ENCODE measurements at places on chromosomes 2 and 18.

GRCh38 chr2:28545590-28546200, 49.8 kb downstream of the PLB1 start:
- no peak for DNase-seq

DNA sequence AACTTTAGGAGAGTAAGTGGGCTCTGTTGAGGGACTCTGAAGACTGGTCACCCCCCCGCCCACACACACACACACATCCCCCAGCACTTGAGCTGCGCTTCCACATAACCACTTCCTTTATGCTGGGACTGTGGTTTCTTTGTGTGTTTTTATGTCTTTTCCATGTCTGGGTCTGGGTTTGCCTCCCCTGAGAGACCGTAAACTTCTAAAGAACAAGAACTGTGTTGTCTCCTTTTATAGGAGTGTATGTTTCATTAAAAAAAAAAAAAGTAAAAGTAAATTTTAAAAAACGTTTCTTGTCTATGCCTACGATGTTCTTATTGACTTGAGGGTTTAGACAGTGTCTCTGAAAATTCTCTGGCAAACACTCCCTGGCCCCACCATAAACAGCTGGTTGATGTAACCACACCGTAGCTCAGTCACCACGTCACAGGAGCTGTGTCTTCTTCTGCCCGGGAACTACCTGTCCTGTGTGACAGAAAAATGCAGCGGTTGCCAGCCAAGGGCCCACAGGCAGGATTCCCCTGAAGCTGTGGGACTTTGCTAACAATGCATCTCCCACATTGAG, 68.0 kb downstream of the KLHL29 start:
- no peak for DNase-seq

DNA sequence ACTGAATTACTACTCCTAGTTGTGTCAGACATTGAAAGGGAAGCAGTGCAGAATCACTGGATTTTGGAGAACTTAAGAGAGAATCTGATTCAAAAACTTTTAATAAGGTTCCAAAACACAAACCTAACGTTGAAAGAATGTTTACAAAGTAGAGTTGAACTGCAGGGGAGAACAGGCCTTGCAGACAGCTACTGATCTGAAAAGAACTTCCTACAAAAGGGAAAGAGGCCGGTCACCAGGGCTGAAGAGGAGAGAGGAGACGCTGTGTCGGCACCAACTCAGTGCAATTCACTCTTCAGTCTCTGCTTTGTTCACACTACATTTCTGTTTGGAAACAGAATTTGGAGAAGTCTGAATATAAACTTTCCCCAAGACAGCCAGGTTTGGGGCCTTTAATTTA, 124.0 kb downstream of the GAREM1 start:
- no peak for DNase-seq

DNA sequence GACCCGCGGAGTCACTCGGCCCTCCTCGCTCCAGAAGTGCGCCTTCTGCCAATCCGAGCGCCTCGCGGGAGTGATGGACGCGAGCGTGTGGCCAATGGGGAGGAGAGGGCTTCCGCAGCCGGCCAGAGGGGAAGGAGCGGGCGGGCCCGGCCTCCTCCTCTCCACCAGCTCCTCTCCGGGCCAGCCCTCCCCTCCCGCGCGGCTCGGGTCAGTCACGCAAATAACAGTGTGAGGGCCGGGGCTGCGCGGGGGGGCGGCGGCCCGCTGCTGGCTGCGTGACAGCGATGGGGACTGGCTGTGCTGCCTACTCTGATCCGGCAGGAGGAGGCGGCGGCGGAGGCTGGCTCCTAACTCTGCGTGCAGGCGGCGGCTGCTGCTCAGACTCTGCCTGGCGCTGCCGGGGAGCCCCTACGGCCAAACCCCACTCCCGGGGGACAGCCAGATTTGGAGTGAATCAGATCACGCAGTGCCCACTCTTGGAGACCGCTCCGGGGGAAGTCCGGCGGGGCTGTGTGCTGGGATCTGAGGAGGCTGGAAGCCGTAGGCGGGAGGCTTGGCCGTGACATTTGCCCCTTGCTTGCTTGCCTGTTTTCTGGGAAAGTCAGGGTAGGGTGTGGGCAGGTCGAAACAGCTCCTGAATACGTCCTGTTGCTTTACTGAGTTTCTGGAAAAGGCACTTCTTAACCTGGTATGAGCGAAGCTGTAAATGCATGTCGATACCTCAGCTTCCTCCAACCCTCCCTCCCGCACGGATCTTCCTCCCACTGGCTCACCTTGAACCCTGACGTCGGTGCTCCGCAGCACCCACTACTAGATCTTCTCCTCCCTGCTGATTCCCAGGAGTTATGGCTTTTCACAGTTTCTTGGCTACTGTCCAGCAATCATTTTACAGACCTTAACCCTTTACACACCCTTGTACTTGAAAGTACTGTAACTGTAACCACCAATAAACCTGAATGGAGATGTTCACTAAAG, 97.9 kb upstream of the SERTAD2 start:
- DNase-seq = no peak

- no peak for DNase-seq
Measured at GRCh38 chr18:78790960-78791359, 188.7 kb upstream of the SALL3 start.

- DNase-seq = no peak
Measured at GRCh38 chr2:53670331-53670730, 97.3 kb upstream of the CHAC2 start.

- DNase-seq = no peak
Measured at GRCh38 chr2:236250909-236251579, 13.2 kb downstream of the ASB18 start.

- no peak for DNase-seq
Measured at GRCh38 chr2:113858764-113859163, 31.1 kb upstream of the ACTR3 start.

DNA sequence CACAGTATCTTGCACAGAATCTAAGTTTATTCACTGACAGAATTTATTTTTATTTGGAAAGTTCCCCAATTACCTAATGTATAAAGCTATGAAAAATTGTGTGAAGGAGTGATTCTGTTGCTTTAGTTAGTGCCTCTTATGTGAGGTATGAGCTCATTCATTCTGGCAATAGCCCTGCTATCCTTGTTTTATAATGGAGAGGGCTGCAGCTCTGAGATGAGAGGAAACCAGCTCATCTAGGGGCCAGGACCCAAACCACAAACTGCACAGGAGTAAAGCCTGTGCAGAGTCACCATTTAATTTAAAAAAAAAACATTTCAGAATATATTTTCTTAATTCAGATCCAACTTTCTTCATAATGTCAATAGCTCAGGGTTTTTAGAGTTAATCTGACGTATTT, 383.0 kb downstream of the TMEM182 start:
- no peak for DNase-seq

GRCh38 chr18:48805826-48806535, 144.8 kb downstream of the SMAD7 start:
- DNase-seq = no peak

DNA sequence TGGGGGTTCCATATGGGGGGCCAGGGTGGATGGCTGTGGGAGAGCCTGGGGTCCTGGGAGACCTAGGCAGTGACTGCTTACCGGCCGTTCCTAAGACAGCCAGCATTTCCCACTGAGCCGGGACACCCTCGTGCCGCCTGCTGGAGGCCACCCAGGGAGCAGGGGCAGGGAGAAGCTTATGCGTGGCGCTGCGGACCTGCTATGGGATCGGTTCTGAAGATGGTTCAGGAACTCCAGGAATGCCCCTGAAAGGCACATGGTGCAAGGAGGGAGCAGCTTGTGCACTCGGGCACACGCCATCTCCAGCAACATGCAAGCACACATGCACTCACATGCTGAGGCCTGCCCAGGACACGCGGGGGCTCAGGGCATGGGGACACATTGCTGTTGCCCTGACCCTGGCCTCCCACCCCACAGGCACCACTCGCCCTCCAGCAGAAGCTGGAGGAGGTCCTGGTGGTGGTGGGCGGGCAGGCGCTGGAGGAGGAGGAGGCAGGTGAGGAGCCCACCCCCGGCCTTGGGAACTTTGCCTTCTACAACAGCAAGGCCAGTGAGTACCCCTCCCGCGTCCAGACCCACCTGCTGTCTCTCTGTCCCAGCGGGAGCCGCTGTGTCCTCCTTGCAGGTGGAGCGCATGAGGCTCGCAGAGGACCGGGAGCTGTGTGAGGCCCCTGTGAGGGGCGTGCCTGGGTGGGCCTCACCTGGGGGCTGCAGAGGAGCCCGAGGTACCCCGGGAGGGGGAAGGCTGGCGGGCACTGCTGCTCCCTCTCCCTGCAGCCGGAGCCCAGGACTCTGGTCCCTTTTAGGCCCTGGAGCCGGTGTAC, 4.1 kb downstream of the KLHL30 start:
- no peak for DNase-seq

DNA sequence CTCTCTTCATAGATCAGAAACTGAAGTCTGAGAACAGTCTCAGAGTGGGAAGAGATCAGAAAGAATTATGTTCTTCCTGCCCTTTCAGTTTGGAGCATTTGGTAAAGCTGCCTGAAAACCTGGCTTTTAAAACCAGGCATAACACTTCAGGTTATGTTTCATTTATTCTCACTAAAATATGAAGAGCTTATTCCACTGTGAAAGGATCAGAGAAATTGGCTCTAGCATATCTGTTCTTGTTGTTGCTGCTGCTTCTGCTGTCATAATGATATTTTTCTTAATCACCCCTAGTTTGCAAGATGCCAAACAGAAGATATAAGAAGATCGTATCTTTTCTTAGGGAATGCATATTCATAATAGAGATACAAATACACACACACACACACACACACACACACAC, 476.9 kb downstream of the XIRP2 start:
- DNase-seq = no peak

DNA sequence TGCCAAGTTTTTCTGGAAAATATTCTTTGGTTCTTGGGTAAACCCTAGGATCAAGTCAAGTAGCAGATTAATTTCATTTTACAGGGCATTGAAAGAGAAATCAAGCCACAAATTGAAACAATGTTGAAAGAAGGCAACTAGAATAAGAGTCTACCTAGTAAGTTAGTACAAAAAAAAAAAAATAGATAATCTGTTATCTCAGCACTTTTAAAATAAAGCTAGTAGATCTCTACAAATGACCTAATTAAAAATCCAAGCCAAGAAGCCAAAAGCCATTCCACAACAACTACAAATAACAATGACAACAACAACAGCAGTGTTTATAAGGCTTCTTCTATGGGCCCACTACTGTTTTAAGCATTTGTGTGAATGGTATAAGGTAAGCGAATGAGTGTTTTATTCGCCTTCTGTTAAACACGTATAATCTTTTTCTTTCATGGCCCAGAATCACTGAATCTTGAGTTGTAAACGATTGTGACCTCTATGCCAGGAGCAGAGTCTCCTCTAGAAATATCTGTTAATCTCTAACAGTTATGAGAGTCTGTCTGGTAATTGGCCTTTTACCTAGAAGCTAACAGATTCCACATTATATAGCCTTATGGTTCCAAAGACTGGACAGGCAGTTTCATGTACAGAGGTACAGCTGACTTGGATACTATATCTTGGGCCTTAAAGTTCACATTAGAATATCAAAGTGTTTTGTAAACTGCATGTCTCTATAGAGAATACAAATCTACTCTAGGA, 28.6 kb upstream of the CUL3 start:
- no peak for DNase-seq

DNA sequence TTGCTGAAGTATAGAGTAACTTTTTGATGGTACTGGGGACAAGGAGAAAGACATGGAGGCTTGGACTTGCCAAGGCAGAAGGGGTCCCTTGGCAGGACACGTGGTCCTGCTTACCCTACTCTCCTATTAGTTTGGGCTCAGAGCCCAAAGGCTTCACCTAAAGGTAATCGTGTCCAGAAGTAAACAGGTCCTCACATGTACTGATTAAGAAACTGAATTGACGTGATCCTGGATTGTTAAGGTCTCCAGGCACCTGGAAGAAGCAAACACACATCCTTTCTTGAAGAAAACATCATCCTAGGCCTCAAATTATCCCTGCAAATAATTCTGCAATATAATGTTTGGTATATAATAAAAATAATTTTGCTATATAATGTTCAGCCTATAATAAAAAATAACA, 50.0 kb downstream of the DTNB start:
- no peak for DNase-seq

- no peak for DNase-seq
Measured at GRCh38 chr18:78675231-78675630, 304.4 kb upstream of the SALL3 start.

GRCh38 chr2:14716319-14716718, 83.8 kb downstream of the LRATD1 start:
- no peak for DNase-seq

GRCh38 chr2:60857056-60857455, 24.3 kb upstream of the REL start:
- no peak for DNase-seq

DNA sequence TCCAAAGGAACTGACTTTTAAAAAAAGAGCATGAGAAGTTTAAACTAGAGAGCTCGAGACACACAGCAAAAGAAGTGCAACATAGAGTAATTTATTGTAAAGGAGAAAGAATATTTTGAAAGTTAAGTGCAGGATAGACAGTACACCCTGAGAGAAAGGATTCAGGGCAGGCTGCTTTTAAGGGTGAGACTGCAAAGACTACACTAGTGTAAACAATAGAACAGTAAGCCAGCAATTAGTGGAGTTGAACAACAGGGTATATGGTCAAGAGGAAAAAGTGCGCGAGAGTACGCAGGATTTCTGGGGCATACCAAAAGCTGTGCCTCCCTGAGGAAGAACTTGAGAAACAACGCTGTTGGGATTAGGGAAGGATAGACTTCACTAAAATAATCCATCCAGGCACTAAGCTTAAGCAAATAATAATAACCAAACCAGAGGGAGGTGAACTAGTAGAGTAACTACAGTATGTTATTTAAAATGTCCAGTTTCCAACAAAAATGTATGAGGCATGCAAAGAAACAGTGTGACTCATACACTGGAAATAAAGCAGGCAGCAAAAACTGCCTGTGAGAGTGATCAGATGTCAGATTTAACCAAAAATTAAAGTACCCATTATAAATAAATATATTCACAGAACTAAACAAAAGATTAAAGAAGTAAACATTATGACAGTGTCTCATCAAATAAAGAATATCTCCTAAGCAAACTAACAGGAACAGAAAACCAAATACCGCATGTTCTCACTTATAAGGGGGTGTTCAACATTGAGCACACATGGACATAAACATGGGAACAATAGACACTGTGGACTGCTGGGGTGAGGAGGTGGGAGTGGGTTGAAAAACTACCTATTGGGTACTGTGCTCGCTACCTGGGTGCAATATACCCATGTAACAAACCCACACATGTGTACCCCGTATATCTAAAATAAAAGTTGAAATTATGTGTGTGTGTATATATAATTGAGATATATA, 40.5 kb upstream of the EMILIN2 start:
- DNase-seq = no peak

DNA sequence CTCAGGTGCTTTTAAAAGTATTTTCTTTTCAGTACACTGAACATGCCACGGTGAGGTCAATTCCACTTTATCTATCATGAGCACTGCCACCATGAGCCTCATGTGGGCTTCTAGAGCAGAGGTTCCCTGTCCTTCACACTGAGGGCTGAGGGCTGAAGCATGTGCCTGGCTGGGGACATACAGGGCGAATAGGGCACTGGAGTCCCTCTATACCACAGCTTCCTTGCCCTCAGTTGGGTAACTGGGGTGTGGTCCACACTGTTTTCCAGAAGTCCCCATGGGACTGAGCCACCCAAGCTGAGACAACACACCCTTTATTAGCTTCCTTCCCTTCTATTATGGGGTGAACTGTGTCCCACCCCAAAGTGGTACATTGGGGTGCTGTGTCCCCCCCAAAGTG, 172.2 kb upstream of the ID2 start:
- no peak for DNase-seq

GRCh38 chr2:43129676-43130547, 96.5 kb downstream of the ZFP36L2 start:
- no peak for DNase-seq
